ENCODE measurements at places on chromosomes 2 and 18.

- peak; percentile 95 for DNase-seq
Measured at GRCh38 chr18:11857177-11857887, 6.1 kb downstream of the CHMP1B start.

GRCh38 chr2:219428469-219428868 lies 6.2 kb upstream of the SPEG start:
- no peak for DNase-seq

DNA sequence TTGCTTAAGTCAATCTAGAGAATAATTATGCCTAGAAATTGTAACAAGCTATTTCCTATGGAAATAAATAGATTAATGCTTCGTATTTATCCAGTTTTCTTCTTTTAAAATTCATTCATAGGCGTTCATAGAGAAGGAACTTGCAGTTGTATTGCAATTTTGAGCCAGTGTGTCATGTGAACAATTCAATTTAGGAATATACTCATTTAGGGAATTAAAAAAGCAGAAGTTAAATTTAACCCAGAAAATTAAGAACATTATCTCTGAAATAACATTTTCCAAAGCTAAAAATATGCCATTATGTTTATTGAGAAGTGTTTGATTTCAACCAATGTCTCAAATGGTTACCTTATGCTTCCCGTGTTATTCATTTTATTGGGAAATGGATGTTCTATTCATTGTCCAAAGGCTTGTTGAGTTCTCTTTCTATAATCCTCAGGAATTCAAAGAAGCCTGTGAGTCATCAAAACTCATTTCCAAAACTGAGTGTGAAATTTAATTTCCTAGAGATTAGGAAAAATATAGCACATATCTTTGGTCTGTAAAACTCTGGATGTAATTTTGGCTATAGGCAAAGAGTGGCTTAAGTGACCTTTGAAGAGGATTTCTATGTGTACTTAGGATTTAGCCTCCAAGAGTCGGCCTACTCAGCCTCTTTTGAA lies 99.7 kb downstream of the SLC8A1 start:
- no peak for DNase-seq

GRCh38 chr2:140308706-140309105 lies 1528.5 kb upstream of the NXPH2 start:
- no peak for DNase-seq

DNA sequence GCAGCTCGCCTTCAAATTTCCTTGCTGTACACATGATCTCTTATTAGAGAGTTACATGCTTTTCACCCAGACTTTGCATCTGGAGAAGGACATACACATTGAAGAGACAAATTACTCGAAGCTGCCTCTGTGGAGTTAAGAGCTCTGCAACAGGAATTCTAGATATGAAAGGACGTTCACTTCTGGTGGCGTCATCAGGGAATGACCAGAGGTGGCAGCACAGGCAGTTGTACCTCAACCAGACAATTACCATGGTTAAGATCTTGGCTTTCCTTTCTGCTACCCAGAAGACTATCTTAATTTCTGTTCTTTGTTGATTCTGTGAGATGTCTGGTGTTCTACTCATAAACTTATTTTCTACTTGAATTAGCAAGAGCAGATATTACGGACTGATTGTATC lies 39.1 kb upstream of the MC4R start:
- DNase-seq: no peak

DNA sequence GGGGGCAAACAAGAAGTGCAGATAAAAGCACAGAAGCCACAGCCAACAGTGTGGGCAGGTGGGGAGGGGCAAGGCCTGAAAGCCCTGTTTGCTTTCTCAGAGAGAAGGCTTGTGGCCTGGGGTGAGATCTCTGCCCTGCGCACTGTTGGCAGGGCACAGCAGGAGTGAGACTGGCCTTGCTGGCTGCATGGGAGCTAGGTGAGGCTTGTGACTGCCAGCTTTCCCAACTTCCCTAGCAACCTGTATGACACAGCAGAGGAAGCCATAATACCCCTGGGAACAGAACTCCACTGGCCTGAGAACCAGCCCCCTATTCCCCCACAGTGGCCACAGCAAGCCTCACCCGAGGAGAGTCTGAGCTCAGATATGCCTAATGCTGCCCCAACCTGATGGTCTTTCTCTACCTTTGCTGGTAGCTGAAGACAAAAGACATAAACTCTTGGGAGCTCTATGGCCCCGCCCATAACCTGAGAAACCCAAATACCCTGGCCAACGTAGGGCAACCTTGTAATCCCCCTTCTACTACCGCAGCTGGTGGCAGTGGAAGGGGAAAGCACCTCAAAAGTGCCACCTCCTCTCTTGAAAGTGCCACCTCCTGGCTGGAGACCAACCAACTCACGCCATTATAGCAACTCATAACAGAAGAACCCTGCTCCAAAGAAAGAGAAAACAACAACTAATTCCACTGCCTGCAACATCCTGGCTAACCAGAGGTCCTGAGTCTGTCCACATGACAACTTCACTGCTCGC lies 44.4 kb downstream of the LCT start:
- DNase-seq: no peak

- no peak for DNase-seq
Measured at GRCh38 chr18:49151482-49151881, 200.7 kb upstream of the SMAD7 start.

GRCh38 chr18:70418546-70419311 lies 129.9 kb downstream of the SOCS6 start:
- no peak for DNase-seq

DNA sequence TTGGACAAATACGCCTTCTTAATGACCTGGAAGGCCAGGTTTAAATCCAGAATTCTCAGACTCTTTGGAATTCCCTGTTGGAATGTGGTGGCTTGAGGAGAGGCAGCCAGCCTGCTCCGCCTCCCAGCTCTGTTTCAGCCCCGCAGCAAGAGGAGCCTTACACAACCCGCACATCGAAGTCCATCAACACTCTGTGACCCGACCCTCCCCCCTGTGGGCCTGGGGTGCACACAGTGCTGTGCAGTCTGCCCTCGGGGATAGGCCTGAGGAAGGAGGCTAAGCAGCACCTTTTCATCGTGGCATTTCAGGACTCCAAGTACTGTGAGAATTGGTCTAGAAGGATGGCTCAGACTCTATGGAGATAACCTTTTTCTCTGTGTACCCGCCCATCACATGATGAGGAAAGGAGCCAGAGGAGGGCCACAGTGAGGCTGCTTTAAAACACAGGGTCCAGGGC lies 73.7 kb downstream of the GREB1L start:
- peak; percentile 97 for DNase-seq

DNA sequence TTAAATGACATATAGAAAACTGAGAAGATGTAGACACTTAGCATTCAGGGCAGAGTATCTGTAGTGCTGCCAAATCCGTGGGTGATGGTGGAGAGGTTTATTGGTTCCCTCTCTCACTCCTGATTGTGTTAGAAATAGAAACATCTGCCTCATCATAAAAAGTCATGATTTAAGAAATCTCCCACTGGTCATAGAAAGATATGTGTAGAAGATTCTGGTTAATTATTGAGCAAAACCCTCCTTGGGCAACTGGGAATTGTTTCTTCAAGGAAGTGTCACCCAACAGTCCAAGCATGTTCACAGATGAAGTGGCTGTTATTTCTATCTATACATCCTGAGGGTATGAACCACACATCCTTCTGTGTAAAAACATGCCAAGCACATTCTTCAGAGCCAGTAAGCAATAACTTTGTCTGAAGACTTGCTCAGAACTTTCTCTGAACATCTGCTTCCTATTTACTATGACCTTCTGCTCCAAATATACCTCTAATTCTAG lies 33.6 kb upstream of the CHRNA1 start:
- DNase-seq: no peak

DNA sequence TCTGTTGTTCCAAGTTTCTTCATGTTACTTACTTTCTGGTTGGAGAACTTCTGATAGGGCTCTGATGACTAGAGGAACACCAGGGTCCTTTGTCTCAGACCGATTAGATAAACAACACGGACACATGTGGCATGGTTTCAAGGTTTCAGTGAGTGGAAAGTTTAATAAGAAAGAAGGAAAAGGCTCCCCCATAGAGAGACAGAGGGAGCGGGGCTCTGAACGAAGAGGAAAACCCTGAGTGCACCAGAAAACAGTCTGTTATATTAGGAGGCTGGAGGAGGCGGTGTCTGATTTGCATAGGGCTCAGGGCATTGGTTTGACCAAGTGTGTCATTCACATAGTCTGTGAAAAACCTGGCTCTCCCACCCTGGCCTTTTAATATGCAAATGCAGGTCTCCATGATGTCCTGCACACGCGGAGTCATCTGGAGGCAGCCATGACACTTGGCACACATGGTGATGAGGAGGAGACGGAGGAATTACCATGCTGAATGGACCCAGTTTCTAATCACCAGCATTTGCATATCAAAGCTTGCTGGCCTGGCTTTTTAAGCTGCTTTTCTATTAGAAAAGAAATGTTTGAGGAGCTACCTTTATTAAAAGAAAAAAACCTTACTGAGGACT lies 94.2 kb downstream of the PTPN4 start:
- no peak for DNase-seq

DNA sequence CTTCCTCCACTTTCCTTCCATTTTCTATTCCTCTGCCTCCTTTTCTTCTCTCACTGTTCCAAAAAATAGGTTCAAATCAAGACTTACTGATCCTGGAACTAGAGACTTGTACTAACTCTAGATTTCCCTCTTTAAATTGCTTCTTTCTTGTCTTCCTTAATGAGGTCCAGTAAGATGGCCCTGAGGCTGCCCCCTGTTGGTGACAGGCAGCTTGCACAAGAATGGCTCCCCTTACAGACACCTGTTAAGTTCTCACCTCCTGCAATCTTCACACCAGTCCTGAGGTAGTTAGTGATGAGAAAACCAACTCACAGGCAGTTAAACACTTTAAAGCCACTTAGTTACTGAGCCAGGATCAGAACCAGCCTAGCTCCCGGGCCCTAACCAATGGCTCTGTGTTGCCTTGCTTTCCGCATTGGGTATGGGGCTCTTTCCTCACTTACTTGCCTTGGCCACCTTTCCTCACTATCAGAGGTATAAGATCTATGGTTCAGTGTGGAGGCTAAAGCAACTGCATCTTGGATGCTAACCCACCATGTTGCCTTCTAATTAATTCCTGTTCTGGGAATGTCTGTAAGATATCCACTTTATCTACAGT lies 130.6 kb downstream of the AKAIN1 start:
- no peak for DNase-seq

DNA sequence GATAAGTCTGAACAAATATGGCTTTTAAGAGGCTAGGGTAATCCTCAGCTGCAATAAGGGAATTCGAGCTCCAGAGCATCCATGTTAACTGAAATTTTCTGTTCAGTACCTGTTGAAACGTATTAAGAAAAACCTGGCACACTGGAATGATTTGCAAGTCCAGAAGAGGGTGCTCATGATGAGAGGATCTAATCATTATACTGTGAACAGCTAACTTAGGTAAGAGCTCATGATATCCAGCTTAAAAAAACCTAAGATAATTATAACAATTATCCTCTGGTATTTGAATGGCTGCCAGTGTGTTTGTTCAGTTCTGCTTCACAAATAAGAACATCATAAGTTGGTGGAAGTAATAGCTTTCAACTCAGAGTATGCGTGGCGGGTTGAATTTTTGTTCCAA lies 1118.3 kb upstream of the DDX18 start:
- DNase-seq: no peak

DNA sequence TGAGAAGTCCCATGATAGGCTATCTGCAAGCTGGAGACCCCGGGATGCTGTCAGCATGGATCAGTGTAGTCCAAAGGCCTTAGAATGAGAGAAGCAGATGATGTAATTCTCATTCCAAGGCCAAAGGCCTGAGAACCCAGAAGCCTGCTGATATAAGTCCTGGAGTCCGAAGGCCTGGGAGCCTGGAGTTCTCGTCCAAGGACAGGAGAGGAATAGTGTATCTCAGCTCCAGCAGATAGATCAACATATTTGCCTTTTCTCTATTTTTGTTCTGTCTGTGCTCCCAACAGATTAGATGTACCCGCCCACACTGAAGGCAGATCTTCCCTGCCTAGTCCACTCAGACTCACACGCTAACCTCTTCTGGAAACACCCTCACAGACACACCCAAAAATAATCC lies 454.9 kb upstream of the CHAC2 start:
- no peak for DNase-seq

DNA sequence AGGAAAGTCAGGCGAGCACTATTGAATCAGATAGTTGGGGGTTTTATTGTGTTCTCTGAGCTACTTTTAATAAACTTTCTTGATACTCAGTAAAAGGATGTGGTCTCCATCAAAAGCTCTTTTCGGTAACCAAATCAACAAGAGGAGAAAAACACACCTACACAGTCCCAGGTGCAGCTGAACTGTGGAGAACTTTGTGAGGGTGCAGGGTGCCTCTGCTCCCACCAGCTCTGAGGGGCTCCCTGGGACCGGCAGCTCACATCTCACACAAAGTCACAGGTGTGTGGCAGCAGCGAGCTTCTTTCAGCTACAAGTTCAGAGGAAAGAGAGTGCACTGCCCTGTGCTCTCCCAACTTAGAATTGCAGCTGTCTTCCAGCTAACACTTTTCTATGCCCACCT lies 650.4 kb downstream of the RNF144A start:
- no peak for DNase-seq

DNA sequence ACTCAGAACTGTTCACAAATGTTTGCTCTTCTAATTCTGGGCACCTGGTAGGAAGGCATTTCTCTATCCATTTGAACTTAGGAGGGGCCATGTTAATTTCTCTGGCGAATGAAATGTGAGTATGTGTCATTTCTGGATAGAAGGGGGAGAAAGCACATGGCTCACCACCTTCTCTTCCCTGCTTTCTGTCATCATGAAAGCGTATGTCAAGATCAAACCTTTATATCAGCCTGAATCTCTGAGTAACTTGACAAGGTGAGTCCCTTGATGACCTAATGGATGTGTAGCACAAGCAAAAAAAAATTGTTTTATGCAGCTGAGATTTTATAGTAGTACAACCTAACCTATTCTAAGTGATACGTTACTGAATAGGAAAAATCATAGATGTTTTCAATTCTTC lies 12.1 kb upstream of the LCT start:
- no peak for DNase-seq

GRCh38 chr2:231590614-231591013 lies 2.0 kb upstream of the TEX44 start:
- no peak for DNase-seq

- no peak for DNase-seq
Measured at GRCh38 chr2:139763705-139764104, 983.5 kb upstream of the NXPH2 start.

All from Caco-2 (cell line).